Neural crest cell (in vitro differentiated cells): ENCODE measurements at places on chromosomes 11 and 22. TPM values are rescaled to one million over a fixed set of nuclear protein-coding genes. Genes with fewer than 3 reads are reported as not detected.

KDM4D gene
- total RNA-seq = 3.1 and 3.2 TPM in 2 replicates

OR6T1 gene
- not detected in 2 replicates for total RNA-seq

RIMBP3B gene
- 0.63 and 0.68 TPM in 2 replicates for total RNA-seq

LSP1 gene
- not detected in 2 replicates for total RNA-seq

TRPC6 gene
- not detected in 2 replicates for total RNA-seq

IFITM1 gene
- total RNA-seq = 2.0 and 2.3 TPM in 2 replicates

TIGD3 gene
- total RNA-seq = 3.3 TPM in 2 replicates

NECTIN1 gene
- 44.6 and 49.2 TPM in 2 replicates for total RNA-seq

ZNF280A gene
- total RNA-seq = not detected in 2 replicates

GAL gene
- total RNA-seq = 1.1 and 1.8 TPM in 2 replicates

ZNF143 gene
- total RNA-seq = 35.0 and 39.1 TPM in 2 replicates

OR2AT4 gene
- not detected in 2 replicates for total RNA-seq

TALDO1 gene
- total RNA-seq = 154 and 163 TPM in 2 replicates

HBG1 gene
- total RNA-seq = not detected in 2 replicates

IGLL1 gene
- not detected in 2 replicates for total RNA-seq

POTEH gene
- not detected in 2 replicates for total RNA-seq

UBQLN3 gene
- total RNA-seq = not detected in 2 replicates

SLC17A6 gene
- total RNA-seq = 1.4 and 1.8 TPM in 2 replicates

SMIM35 gene
- total RNA-seq = not detected in 2 replicates

LARGE2 gene
- total RNA-seq = 0.48 TPM in 1 of 2 replicates, not detected in the other

ZNF215 gene
- 10.2 and 11.2 TPM in 2 replicates for total RNA-seq

LDHAL6A gene
- not detected in 2 replicates for total RNA-seq

UBQLNL gene
- 0.09 and 0.20 TPM in 2 replicates for total RNA-seq

CRYBB2 gene
- total RNA-seq = not detected in 2 replicates

ARHGAP20 gene
- total RNA-seq = 0.20 and 0.23 TPM in 2 replicates
